Astrocyte of the spinal cord (primary cell): ENCODE measurements at places on chromosomes 7 and 10.

DNA sequence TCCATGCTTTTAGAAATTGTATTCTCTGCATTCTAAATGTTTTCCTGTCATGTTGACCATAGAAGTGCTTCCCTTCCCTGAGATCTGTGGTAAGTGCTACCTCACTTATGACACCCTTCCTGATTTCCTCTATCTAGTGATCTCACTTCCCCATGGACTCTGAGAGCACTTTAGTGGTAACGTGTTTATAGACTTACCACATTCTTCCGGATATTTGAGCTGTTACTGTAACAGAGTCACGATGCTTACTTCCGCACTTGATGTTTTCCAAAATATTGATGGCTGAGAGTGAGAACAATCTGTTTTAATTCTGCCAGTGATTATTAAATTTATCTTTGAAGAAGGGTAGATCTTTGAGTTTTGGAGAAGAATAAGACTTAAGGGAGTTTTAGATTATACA lies 60.1 kb upstream of the NAMPT start:
- DNase-seq = peak; percentile 20

DNA sequence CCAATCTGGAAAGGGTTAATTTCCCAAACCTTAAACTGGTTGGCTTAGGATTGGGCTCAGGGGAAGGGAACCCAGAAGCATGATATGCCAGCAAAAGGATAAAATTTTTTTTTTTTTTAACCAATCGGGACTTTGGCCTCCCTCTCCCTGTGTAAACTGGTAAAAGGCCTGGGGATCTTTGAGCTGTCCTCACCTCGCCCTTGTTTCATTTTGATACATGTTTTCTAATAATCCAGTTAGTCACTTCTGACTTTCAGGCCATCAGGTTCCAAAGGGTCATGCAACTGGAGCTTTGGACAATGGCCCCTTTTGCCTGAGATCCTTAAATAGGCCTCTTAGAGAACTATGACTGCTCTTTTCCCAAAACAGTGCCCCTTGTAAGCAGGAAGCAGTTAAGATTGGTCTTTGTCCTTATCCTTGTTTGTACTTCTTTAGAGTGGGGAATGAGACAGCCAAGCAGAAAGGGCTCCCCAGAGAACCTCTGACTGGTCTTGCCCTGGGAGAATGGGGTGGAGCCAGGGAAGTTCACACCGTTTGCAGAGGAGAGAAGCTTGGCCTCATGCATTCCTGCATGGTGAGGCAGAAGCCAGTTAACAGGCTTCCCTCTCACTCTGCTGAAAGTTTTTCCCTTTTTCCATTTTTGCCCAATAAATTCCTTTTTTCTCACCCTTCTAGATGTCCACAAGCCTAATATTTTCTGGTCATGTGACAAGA lies 424.2 kb upstream of the CNTNAP2 start:
- DNase-seq = peak; percentile 1

- DNase-seq = no peak
These were observed 481.1 kb downstream of the SEMA3D start for GRCh38 chr7:84705706-84706105.

DNA sequence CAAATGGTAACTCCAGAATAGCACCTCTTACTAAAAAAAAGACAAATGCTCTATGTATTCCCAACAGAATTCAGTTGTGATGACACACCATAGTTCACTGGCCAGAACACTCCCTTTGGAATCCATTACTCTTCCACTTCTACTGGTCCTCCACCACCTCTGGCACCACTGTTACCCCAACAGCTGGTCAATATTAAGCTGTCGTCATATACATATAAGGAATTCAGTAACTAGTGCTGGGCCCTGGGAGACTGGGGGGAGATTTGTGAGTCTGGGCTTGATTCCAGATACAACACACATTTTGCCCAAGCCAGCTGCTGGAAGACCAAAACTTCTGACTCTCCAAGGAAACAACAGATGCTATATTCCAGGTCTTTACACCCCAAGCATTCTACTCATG lies 26.0 kb upstream of the ITGA8 start:
- peak; percentile 41 for DNase-seq

DNA sequence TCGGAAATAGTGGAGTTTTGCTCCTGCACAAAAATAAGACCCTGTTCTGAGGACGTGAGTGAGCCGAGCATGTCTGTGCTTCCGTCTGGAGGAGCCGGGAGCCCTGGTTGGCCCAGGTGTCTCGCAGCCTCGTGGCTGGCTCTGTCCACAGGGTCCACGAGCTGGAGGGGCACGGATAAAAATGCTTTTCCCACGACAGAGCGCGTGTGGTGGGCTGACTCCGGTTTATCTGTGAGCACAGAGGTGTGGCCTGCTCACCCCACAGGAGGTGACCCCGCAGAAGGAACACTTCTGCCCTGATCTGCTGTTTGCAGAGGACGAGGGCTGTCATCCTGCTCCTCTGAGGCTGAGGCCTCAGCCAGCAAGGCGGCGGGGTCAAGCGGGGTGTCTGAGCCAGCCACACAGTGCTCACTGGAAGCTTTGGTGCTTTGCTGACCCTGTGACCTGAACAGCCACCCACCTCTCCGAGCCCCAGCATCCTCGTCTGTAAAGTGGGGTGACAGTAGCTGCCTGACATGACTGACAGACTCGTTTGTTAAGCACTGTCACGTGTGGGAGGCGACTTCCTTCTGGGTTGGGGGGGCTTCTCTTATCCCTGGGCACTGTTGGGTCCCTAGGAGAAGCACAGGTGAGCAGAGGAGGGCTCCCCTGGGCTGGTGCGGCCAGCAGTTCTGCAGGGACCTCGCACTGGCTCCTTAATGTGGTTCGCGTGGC lies 162.5 kb downstream of the DNAJB6 start:
- no peak for DNase-seq

DNA sequence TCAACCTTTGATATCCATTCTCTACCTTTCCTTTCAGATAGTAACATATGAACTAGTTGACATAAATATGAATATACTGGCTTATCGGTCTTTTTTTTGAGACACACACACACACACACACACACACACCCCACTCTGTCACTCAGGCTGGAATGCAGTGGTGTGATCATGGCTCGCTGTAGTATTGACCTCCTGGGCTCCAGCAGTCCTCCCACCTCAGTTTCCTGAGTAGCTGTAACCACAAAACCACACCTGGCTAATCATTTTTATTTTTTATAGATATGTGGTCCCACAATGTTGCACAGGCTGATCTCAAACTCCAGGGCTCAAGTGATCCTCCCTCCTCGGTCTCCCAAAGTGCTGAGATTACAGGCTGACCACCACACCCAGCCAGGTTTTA lies 14.2 kb upstream of the NT5C3A start:
- no peak for DNase-seq

DNA sequence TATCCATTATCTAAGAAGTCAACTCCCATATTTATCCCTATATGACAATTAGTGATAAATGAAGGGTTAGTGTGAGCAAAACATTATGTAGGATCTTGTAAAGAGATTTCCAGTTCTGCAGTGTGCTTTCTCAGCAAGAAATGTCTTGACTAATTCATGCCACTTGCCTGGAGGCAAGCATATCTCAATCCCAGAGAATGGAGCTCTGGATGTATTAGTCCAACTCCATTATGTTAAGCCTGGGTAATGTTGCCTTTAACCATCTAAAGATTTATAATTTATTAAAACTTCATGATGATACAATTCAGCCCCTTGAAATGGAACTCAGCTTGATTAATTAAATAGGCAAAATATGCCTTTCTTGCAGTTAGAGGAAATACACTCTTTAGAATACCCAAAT lies 1079.9 kb upstream of the LRRTM3 start:
- no peak for DNase-seq

DNA sequence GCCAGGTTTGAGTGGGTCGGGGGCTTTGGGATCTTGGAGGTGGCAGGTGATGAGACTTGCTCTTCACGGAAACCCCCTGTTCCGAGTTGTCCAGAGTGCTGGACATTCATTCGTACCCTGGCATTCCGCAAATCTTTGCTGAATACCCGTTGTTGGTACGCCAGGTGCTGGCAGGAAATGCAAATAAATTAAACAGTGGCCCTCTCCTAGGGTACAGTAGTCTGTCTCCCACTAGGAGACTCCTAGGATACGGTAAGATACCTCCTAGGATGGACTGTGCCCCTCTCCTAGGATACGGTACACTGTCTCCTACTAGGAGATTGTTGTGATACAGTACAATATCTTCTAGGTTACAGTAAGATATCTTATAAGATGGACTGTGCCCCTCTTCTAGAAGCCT lies 544 bp downstream of the SEC23IP start:
- DNase-seq = no peak

DNA sequence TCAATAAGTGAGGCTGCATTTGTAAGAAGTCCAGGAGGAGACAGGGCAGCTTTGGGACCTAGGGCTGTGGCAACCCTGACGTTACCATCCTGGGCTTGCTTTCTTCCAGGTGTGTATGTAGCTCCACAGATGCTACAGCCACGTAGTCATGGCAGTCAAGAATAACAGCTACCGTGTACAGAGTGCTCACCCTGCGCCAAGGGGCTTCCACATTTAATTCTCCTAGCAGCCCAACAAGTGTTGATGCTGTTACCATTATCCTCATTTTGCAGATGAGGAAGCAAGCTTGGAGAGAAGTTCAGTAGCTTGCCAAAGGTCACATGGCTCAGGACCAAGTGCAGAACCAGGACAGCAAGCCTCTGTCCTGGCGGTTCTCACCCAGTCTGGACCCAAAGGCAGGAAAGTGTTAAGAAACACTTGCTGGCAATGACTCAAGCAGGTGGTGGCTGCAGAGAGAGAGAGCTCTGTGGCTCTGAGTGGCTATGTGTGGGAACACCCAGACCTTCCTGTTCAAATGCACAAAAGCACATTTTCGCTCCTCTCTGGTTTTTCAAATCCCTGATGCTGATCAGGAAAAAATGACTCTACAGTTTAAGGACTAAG lies 89.8 kb downstream of the CREM start:
- DNase-seq = peak; percentile 22

GRCh38 chr10:986881-987619 lies 1.2 kb upstream of the GTPBP4 start:
- peak; percentile 74 for DNase-seq
